SJCRH30 (cell line): ENCODE measurements at places on chromosomes 7 and 10. TPM values are rescaled to one million over a fixed set of nuclear protein-coding genes. Genes with fewer than 3 reads are reported as not detected.

Gene KEL
- 0.08 and 0.69 TPM in 2 replicates for total RNA-seq

Gene ZCCHC24
- total RNA-seq = 53.1 and 53.7 TPM in 2 replicates

Gene UTF1
- not detected in 2 replicates for total RNA-seq

DNA sequence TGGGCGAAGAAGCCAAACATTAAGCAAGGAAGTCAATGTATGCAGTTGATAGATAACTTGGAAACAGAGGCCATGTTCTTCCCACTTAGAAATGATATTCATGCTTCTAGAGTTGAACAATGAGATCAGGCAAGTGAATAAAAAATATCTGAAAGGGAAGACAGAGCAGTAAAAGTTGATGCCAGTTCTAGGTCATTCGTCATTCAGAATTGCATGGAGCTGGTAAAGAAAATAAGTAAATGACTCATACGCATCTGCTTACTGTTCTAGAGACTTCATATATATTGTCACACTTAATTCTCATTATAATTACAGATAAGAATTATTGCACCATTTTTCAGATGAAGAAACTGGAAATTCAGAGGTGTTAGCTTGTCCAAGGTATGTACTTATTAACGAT, 158.9 kb upstream of the FERD3L start:
- H3K27me3 ChIP-seq = no peaks in the 10 kb centered on the region
- no peaks in the 10 kb centered on the region for H3K36me3 ChIP-seq
- no peak overlapping the region for H3K4me3 ChIP-seq
- H3K27ac ChIP-seq = no peak overlapping the region

GRCh38 chr10:50621968-50622705, 1.6 kb downstream of the SGMS1 start:
- H3K4me3 ChIP-seq = peak overlapping the region; percentile 74
- peak; percentile 82 for DNase-seq
- no peaks in the 10 kb centered on the region; the same call in 1 of the 2 replicates for H3K4me1 ChIP-seq

- no peak overlapping the region for H3K4me3 ChIP-seq
- no peak overlapping the region for H3K27ac ChIP-seq
- H3K36me3 ChIP-seq = no peaks in the 10 kb centered on the region
- peak; percentile 59 for DNase-seq
- H3K27me3 ChIP-seq = no peaks in the 10 kb centered on the region
Observed at GRCh38 chr10:128035557-128035973, 90.7 kb downstream of the MKI67 start.

Gene ATOH7
- total RNA-seq = 0.13 TPM in 1 of 2 replicates, not detected in the other

Gene STRIP2
- total RNA-seq = 11.4 and 16.7 TPM in 2 replicates

GRCh38 chr10:33684211-33684611, 349.7 kb upstream of the NRP1 start:
- no peak for DNase-seq
- H3K4me1 ChIP-seq = no peaks in the 10 kb centered on the region
- H3K27me3 ChIP-seq = no peaks in the 10 kb centered on the region

- peaks cover 6% of the 10 kb centered on the region; the same call in 1 of the 2 replicates for H3K36me3 ChIP-seq
- no peak for DNase-seq
- no peak overlapping the region for H3K4me3 ChIP-seq
- no peaks in the 10 kb centered on the region for H3K4me1 ChIP-seq
Observed at GRCh38 chr10:49374740-49375139, 21.1 kb downstream of the DRGX start.

Gene TMEM229A
- total RNA-seq = not detected in 2 replicates

GRCh38 chr10:2938869-2939268, 128.5 kb upstream of the PFKP start:
- no peaks in the 10 kb centered on the region for H3K4me1 ChIP-seq
- H3K27me3 ChIP-seq = no peaks in the 10 kb centered on the region
- H3K4me3 ChIP-seq = no peak overlapping the region

- no peaks in the 10 kb centered on the region for H3K36me3 ChIP-seq
- H3K27ac ChIP-seq = no peak overlapping the region
- 0 out of 2 replicates have a peak, but pooled peaks cover 4% of the 10 kb centered on the region for H3K4me1 ChIP-seq
- DNase-seq = no peak
Observed at GRCh38 chr7:2922348-2922691, 78.2 kb upstream of the GNA12 start.

DNA sequence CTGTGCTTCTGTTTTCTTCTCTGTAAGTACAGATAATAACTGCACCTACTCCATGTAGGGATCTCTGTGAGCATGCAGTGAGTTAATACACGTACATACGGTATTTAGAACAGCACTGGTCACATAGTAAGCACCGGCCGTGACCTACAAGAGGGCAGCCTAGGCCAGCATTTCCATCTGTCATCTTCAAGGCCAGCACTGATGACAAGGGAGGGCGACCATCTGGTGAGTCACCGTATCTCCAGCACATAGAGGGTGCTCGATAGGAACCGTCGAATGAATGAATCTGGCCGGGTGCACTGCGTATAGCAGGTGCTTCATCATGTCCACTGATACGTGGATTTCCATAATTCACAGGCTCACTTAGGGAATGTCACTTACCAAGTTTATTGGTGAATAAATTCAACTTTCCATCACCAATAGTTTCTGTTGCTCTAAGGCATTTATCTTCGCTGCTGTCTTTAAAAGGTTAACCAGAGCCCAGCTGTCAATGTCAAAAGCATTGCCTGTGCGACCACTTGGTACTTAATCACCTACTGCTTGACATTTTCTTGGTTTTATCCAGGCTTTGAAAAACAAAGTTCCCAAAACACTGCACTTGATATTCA, 8.3 kb downstream of the NOD1 start:
- no peaks in the 10 kb centered on the region for H3K36me3 ChIP-seq
- DNase-seq = no peak
- no peaks in the 10 kb centered on the region for H3K4me1 ChIP-seq
- no peaks in the 10 kb centered on the region for H3K27me3 ChIP-seq

- no peaks in the 10 kb centered on the region for H3K27me3 ChIP-seq
- H3K27ac ChIP-seq = peak overlapping the region; percentile 53
- H3K36me3 ChIP-seq = no peaks in the 10 kb centered on the region
- H3K4me3 ChIP-seq = no peak overlapping the region
- peak; percentile 69 for DNase-seq
Observed at GRCh38 chr7:86747698-86748097, 104.0 kb downstream of the GRM3 start.

- no peak overlapping the region for H3K27ac ChIP-seq
- H3K4me1 ChIP-seq = no peaks in the 10 kb centered on the region
- H3K36me3 ChIP-seq = no peaks in the 10 kb centered on the region
- no peak for DNase-seq
Observed at GRCh38 chr10:98424295-98425254, 9.6 kb upstream of the PYROXD2 start.

- H3K36me3 ChIP-seq = peaks cover 12% of the 10 kb centered on the region
- H3K4me1 ChIP-seq = peaks cover 34% of the 10 kb centered on the region
- no peaks in the 10 kb centered on the region for H3K27me3 ChIP-seq
- peak within 1 kb of the TSS; percentile 99 for H3K27ac ChIP-seq
- H3K4me3 ChIP-seq = peak within 1 kb of the TSS; percentile 86
Observed at GRCh38 chr7:151248346-151249033, at the start of gene SMARCD3. Gene SMARCD3 (minus strand): TSS chr7:151248694. CDS start chr7:151248562, 132 bp downstream.

DNA sequence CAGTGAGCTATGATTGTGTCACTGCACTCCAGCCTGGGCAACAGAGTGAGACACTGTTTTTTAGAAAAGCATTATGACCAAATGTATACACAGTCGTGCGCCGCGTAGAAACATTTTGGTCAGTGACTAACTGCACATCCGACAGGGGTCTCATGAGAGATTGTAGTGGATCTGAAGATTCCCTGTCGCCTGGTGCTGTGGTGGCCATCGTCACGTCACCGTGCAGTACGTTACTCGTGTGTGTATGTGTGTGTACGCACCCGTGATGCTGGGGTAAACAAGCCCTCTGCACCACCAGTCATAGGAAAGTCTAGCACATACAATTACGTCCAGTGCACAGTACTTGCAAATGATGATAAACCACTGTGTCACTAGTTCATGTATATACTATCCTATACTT, 109.4 kb downstream of the ELFN1 start:
- H3K36me3 ChIP-seq = no peaks in the 10 kb centered on the region
- no peak overlapping the region for H3K27ac ChIP-seq
- no peaks in the 10 kb centered on the region for H3K4me1 ChIP-seq

Gene ACTR3C
- total RNA-seq = 1.7 and 4.6 TPM in 2 replicates

Gene OR2A12
- not detected in 2 replicates for total RNA-seq

Gene CYP2C19
- not detected in 2 replicates for total RNA-seq

DNA sequence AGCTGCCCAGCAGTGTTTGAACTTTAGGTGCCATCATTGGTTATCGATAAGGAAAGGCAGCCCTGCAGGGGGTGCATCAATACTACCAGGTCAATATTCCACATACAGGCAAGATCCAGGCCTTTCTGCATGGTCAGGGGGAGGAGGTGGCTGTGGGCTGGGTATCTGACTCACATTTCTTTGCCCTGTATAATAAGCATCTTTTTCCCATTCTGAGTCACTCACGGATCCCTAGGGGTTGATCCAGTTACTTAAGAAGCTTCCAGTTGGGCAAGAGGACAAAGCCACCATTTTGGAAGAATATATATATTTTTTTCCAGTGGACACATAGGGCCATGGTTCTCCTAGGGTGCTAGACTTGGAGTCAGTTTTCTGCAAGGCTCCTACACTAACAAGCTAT, 114.2 kb upstream of the HABP2 start:
- no peak for DNase-seq
- no peak overlapping the region for H3K27ac ChIP-seq
- no peaks in the 10 kb centered on the region for H3K27me3 ChIP-seq
- no peaks in the 10 kb centered on the region for H3K4me1 ChIP-seq
- no peak overlapping the region for H3K4me3 ChIP-seq
- no peaks in the 10 kb centered on the region for H3K36me3 ChIP-seq
